Progenitor cell of endocrine pancreas (in vitro differentiated cells): ENCODE measurements at places on chromosomes 6 and 20. TPM values are rescaled to one million over a fixed set of nuclear protein-coding genes. Genes with fewer than 3 reads are reported as not detected.
A peak's percentile ranks its signal among the peaks of the same experiment; 100 is the strongest.

DNA sequence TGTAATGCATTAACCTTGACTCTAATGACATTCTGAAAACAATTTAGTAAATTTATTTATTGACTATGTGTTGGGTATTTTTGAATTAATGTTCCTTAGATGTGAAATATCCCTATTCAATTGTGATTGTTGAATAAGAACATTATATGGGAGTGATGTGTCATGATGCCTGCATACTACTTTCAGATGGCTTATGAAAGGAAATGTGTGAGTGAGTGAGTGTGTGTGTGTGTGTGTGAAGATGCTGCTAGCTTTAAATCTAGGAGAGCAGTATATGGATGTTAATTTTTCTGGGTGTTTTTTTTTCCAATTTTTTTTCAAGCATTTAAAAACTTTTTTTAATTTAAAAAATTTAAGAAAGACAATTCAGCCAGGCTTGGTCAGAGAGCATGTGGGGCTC, 32.5 kb upstream of the NT5E start:
- peaks cover 3% of the 10 kb centered on the region for H3K4me1 ChIP-seq
- H3K27me3 ChIP-seq, result no peaks in the 10 kb centered on the region
- H3K36me3 ChIP-seq, result no peaks in the 10 kb centered on the region
- H3K27ac ChIP-seq, result no peak overlapping the region

Gene ASF1A
- 29.5 and 30.5 TPM in 2 replicates for total RNA-seq

GRCh38 chr20:24160563-24161281, 172.1 kb upstream of the GGTLC1 start:
- H3K4me1 ChIP-seq, result peaks cover 3% of the 10 kb centered on the region
- no peaks in the 10 kb centered on the region for H3K36me3 ChIP-seq
- H3K27ac ChIP-seq, result no peak overlapping the region
- H3K27me3 ChIP-seq, result peaks cover 7% of the 10 kb centered on the region

- H3K4me3 ChIP-seq, result no peak overlapping the region
- H3K27ac ChIP-seq, result no peak overlapping the region
- peaks cover 2% of the 10 kb centered on the region for H3K36me3 ChIP-seq
- no peaks in the 10 kb centered on the region for H3K27me3 ChIP-seq
- H3K4me1 ChIP-seq, result no peaks in the 10 kb centered on the region
Measured at GRCh38 chr20:51440589-51440988, 101.9 kb downstream of the NFATC2 start.

Gene RSPH9
- total RNA-seq, result 0.29 and 0.31 TPM in 2 replicates

DNA sequence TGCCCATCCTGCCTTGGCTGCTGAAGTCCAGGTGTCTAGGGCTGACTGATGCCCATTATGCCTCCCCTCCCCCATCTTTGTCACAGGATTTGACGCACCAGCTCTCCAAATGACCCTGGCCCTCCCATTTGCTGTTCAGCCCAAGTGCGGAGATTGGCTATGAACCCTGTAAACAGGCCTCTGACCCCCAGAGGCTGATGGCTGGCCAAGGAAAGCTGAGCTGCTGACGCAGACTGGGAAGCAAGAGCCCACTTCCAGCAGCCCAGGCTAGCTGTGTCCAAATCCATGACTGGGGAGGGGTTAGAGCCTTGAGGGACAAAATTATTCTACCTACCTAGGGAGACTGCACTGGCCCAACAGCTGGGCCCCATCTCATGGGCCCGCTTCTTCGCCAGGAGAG, 797 bp upstream of the GNRH2 start:
- H3K4me3 ChIP-seq, result peak overlapping the region; percentile 63
- no peaks in the 10 kb centered on the region for H3K27me3 ChIP-seq
- peaks cover 28% of the 10 kb centered on the region for H3K4me1 ChIP-seq
- H3K36me3 ChIP-seq, result peaks cover 17% of the 10 kb centered on the region
